Daoy (cell line): ENCODE measurements at places on chromosomes 12 and 14. TPM values are rescaled to one million over a fixed set of nuclear protein-coding genes. Genes with fewer than 3 reads are reported as not detected.

GRCh38 chr14:24965934-24966578 lies 83.9 kb downstream of the STXBP6 start:
- DNase-seq: peak; percentile 52

DNA sequence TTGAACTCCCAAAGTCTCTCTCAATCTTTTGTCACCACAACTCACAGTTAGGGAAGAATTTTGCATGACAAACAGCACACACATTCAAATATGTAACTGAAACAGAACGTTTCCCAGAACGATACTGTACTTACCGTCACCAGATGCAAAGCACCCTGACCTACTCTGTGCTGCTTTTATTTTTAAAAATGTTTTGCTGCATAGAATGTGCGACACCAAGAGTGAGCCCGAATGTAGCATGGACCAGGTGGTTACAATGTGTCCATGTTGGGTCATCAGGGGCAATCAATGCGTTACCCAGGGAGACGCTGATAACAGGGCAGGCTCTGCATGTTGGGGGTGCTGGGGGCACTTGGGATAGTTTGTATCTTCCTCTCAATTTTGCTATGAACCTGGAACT lies 14.6 kb upstream of the EIF5 start:
- DNase-seq: no peak

DNA sequence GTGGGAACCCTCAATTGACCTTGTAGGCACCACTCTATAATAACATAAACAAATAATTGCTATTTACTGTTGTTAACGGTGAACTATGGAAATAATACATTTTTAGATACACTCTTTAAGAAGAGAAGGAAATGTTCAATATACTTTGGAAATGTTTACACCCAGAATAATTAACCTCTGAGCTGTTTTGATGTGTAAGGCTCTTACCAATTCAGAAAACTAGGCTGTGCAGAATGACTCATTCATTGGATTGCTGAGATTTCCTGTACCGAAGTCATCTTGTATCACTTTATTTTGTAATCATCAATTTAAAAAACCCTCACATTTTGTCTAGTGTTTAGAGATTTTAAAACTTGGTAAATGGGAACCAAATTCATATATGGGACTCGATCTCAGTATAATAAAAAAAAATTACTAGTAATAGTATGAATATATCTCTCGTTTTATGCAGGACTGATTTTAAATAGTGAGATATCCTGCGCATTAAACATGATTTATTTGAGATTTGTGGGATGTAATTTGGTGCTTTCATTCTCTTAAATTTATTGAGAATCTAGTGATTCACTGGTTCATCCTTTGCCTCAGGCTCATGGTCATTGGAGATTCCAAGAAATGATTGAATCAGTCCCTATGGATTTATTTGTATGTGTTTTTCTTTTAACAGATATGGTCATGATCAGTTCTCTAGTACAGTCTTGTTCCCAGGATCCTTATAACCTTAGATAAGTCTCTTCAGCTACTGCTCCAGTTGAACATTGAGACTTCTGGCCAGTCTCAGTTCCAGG lies 3.9 kb downstream of the SAMD4A start:
- peak; percentile 62 for DNase-seq

DNA sequence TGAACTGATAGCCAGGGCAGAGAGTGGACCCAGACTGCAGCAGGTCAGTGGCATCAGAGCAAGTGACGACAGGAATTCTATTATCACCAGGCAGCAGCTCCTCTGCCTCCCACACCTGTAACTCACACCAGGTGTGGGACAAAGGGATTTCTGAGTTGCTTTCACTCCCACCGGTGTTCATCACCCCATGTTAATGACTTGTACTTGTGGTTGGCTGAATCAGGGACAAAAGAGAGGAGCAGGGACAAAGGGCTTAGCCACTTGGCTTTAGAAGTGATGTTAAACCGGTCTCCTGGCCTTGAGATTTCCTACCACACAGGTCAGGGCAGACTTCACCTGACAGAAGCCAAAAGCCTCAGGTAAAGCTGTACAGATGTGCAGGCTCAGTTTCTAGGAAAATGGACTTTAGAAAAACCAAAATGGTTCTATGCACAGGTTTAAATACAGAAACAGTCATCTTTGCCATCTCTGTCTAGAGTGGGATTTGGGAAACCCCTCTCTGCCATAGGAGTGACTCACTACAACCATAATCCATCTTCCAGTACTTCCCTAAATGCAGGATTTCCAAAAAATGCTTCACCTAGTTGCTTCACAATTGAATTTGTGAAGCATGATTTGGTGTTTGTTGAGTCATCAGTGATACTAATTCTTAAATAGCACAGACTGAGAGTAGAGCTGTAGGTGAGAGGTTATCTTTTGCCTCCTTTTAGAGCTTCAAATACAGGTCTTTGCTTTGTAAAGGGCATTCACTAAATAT lies 158.5 kb downstream of the PRKCH start:
- peak; percentile 61 for DNase-seq

DNA sequence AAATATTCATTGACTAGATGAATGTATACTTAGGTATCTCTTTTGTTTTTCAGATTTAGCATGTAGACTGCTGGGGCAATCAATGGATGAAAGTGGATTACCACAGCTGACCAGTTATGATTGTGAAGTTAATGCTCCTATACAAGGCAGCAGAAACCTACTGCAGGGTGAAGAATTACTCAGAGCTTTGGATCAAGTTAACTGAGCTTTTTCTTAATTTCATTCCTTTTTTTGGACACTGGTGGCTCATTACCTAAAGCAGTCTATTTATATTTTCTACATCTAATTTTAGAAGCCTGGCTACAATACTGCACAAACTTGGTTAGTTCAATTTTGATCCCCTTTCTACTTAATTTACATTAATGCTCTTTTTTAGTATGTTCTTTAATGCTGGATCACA lies 15.3 kb upstream of the SNAPC1 start:
- no peak for DNase-seq

- no peak for DNase-seq
These were observed 4.0 kb downstream of the SSH1 start for GRCh38 chr12:108853426-108853825.

DNA sequence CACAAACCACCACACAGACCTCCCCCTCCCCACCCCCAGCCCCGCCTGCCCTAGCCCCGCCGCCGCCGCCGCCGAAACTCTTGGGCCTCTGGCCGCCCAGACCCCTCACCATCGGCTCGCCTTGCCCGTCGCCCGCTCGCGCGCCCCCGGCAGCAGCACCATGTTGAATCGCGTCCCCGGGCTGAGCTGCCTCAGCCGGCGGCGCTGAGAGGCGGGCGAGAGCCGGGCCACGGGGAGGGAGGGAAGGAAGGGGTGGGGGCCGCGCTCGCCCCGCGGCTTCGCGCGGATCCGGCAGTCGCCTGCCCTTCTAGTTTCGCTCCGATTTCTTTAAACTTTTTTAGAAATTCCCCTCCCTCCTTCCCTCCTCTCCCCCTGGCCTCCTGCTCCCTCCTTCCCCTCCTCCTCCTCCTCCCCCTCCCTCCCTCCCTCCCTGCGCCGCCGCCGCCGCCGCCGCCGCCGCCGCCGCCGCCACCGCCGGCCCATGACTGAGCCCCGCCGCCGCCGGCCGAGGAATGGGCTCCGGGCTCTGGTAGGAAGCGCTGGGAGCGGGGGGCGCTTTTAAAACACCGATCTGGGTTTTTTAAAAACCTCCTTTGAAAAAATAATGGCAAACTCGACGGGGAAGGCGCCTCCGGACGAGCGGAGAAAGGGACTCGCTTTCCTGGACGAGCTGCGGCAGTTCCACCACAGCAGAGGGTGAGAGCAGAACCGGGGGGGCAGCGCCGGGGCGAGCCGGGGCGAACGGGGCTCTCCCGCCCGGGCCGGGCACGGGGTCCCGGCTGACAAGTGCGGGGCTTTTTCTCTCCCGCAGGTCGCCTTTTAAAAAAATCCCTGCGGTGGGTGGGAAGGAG lies at the start of gene ARID2:
TSS of gene ARID2 (plus strand) at position 474 of the 851 bp plus-strand sequence. CDS start at position 605, 131 bp downstream.
- DNase-seq: peak; percentile 81

DNA sequence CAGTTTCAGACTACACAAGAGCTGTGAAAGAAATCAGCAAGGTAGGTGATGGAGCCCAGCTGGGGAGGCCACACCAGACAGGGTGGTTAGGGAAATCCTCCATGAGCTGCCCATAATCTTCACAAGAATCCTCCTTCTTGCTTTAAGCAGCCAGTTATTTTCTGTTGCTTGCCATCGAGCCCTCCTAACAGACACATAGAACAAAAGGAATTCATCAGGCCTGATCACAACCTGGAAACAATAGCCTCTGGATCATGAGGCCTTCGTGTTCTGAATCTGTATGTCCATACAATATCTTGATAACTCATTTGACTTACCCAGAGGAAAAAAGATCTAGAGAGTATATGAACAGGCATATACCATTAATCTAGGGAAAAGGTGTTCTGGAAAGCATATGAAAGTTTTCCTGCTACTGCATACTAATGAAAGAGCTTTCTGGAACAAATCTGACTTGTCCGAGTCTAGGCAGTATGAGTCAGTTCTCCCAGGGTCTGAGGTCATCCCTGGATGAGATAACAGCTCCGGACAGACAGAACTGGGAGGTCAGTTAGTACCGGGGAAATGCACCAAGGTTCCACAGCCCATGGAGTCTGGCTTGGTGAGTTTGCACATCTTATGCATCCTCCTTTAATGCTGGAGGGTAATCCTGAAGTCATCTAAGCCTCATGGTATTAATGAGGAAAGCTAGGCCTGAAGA lies 52.8 kb upstream of the ELK3 start:
- DNase-seq: no peak

The GARIN6 gene
- not detected in 2 replicates for total RNA-seq

The PTPRQ gene
- total RNA-seq: not detected in 2 replicates

The GCN1 gene
- total RNA-seq: 106 and 117 TPM in 2 replicates
